ENCODE measurements at places on chromosomes 16 and 17.

GRCh38 chr16:8887952-8888560 lies 5.9 kb downstream of the LITAFD start:
- no peak for DNase-seq

GRCh38 chr16:87330257-87330624 lies 13.0 kb upstream of the C16orf95 start:
- no peak for DNase-seq

- DNase-seq, result no peak
Observed at GRCh38 chr16:56956756-56957155, 5.0 kb upstream of the CETP start.

- no peak for DNase-seq
Observed at GRCh38 chr16:48971571-48972077, 310.0 kb downstream of the CBLN1 start.

- no peak for DNase-seq
Observed at GRCh38 chr17:32302037-32302436, 36.4 kb downstream of the RHBDL3 start.

- no peak for DNase-seq
Observed at GRCh38 chr16:56113223-56113622, 78.1 kb upstream of the GNAO1 start.

GRCh38 chr17:37562016-37562745 lies 47.0 kb downstream of the SYNRG start:
- no peak for DNase-seq

DNA sequence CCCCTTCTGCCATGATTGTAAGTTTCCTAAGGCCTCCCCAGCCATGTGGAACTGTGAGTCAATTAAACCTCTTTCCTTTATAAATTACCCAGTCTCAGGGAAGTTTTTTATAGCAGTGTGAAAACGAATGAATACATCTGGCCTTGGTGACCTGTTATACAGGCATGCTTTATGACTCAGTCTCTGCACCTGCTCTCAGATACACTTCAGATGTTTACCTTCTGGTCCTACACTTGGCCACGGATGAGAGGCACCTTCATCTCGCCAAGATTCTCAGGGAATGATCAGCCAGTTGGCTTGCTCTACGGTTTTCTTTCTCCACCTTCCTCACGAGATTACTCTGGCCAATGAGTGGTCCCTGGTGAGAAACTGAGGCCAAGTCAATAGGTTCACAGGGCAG lies 304.7 kb downstream of the CA10 start:
- no peak for DNase-seq

- no peak for DNase-seq
Observed at GRCh38 chr16:54275956-54276355, 10.6 kb downstream of the IRX3 start.

DNA sequence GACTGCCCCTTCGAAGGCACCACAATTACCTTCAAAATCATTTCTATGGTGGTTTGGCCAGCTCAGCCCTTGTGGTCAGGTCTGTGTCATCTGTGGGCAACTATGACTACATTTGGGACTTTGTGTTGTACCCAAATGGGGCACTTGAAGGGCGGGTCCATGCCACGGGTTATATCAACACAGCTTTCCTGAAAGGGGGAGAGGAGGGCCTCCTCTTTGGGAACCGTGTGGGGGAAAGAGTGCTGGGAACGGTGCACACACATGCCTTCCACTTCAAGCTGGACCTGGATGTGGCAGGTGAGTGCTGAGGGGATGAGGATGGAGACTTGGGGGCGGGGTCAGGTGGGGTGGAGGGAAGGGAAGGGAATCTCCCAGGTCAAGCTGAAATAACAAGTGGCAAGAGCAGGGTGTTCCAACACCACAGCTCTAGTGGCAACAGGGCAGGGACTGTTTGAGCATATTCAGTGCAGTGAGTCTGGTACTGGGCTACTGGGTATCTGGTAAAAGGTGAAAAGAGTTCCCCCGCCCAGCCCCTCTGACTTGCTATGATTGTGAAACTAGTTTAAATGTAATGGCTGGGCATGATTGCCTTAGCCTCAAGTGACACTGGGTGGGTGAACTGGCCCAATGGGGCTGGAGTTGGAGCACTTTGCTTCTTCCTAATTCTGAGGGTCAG lies 1.7 kb downstream of the AOC2 start:
- DNase-seq, result peak; percentile 36

DNA sequence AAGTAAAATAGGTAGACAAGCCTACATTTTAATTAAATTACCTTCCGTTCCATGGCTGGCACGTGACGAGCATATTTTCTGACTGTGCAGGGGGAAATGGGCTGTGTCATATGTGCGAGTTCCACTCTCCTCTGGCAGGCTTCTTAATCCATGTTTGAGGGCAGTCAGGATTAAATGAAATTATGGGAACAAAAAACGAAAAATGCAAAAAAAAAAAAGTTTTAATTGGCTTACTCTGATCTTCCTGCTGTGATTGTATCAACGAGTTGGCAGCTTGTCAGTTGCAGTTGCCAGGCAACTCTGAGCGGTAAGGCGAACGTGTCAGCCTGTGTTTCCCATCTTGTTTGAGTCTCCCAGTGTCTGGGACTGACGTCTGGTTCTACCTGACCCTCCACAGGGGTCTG lies 302.9 kb upstream of the XYLT1 start:
- DNase-seq, result no peak

GRCh38 chr16:79469999-79470398 lies 130.5 kb downstream of the MAF start:
- DNase-seq, result no peak

- DNase-seq, result no peak
Observed at GRCh38 chr17:8068736-8069586, 18.6 kb downstream of the ALOX12B start.

- DNase-seq, result no peak
Observed at GRCh38 chr16:6932871-6933385, 399.7 kb upstream of the RBFOX1 start.

DNA sequence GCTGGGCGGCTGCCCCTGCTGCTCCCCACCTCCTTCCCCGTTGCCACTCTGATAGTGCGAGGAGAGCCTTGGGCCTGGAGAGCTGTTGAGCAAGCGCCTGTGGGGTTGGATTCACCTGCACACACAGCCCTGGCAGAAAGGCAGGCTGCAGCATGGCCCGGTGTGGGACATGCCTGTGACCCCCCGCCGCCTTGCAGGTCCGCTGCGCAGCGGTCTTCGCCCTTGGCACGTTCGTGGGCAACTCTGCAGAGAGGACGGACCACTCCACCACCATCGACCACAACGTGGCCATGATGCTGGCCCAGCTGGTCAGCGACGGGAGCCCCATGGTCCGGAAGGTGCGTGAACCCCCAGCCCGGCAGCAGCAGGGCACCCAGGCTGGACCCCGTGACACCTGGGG lies 106.8 kb upstream of the CHMP6 start:
- DNase-seq, result no peak

- no peak for DNase-seq
Observed at GRCh38 chr17:59331929-59332748, 684 bp downstream of the YPEL2 start.

GRCh38 chr16:21953541-21953902 lies 361 bp downstream of the UQCRC2 start:
- no peak for DNase-seq

- DNase-seq, result no peak
Observed at GRCh38 chr16:74982256-74982655, 2.7 kb downstream of the WDR59 start.

- no peak for DNase-seq
Observed at GRCh38 chr17:42005166-42005565, 12.1 kb downstream of the DNAJC7 start.

DNA sequence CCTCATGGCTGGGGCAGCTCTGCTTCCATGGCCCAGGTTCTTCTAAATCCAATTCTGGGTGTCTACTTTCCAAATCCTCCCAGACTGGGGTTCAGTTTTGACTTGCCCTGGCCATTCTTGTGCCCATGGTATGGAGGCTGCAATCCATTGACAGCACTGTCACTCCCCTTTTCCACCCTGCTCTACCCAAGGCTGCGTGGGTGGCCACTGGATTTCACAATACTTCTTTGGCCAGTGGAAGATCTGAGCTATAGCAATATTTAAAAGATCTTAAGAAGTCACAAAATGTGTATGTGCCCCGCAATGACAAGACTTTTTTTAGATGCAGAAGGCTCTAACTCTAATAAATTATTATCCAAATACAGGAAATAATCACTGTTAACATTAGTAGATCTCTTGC lies 329.4 kb upstream of the CCL2 start:
- no peak for DNase-seq

Data from stimulated activated CD4-positive, alpha-beta T cell treated with anti-CD3 and anti-CD28 coated beads, Interleukin-12 subunit alpha, Interleukin-12 subunit beta, amount 100 ng/mL, for 24 hours (primary cell).